ENCODE measurements at places on chromosomes 1 and 21.
A peak's percentile ranks its signal among the peaks of the same experiment; 100 is the strongest.

DNA sequence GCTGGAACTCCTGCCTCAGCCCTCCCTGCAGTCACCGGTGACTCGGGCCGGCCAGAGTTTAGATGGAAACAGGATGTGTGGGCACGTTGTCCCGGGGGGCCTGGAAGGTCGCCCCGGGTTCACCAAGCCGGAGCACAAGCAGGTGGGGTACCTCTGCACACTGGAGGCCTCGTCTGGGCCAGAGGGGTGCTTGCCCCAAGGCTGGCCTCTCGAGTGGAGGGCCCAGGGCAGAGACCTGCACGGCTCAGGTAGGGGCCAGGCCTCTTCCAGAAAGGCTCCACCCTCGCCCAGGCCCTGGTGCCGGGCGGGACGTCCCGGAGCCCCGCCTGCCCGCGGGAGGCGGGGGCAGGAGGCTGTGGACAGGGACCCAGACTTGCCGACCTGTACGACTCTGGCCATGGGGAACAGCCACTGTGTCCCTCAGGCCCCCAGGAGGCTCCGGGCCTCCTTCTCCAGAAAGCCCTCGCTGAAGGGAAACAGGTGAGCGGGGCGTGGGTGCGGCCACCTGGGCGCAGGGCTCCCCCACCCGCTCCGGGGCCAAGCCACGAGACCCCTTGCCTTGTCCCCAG lies at the start of gene PLEKHN1:
Gene PLEKHN1, plus strand, starts transcription at position 348 of the 569 bp plus-strand sequence. Its CDS starts 50 bp downstream, at position 398.
- H3K4me1 ChIP-seq: no peaks in the 10 kb centered on the region
- no peak within 1 kb of the TSS for H3K27ac ChIP-seq
- H3K27me3 ChIP-seq: peaks cover 46% of the 10 kb centered on the region

DNA sequence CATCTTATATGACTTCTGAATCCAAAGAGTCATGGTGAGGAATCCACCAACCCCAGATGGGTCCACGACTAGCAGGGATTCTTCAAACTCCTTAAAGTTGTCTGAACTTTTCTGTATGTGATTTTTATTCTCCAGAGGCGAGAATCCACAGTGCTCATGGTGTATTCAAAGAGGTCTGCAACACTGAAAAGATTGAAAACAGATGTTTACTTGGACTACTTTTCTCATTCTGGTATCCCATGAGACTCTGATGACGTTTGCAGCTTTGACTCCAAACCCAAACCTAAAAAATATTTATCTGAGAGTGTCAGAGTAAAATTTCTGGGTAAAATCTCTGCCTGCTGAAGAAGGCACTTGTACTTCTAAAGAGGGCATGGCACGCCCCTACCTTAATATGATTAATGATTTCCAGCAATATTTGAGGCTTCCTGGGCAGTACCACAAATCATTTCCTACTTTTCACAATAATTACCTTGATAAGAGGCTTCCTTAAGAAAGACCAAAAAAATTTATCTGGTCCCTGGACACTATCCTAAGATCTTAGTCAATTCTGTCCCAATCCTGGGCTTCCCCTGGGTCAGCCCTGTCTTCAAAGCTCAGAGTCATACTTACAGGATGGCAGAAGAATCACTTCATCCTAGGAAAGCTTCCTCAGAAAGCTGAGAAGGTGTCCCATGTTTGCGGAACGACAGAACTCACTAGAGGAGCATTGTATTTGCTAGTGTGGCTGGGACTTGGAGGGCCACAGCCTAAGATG lies 76.5 kb upstream of the MAP10 start:
- no peak overlapping the region for H3K4me3 ChIP-seq
- H3K27me3 ChIP-seq: no peaks in the 10 kb centered on the region
- no peak overlapping the region for H3K27ac ChIP-seq

GRCh38 chr1:54361342-54361741 lies 44.9 kb downstream of the SSBP3 start:
- no peaks in the 10 kb centered on the region for H3K27me3 ChIP-seq
- no peak overlapping the region for H3K4me3 ChIP-seq
- H3K27ac ChIP-seq: no peak overlapping the region
- peaks cover 42% of the 10 kb centered on the region for H3K4me1 ChIP-seq
- H3K36me3 ChIP-seq: peaks cover 87% of the 10 kb centered on the region

GRCh38 chr1:61397935-61398334 lies 315.6 kb downstream of the NFIA start:
- H3K36me3 ChIP-seq: no peaks in the 10 kb centered on the region
- no peak overlapping the region for H3K4me3 ChIP-seq
- H3K4me1 ChIP-seq: peaks cover 7% of the 10 kb centered on the region
- no peaks in the 10 kb centered on the region for H3K27me3 ChIP-seq

GRCh38 chr1:44819608-44820327 lies 11.4 kb downstream of the BTBD19 start:
- H3K36me3 ChIP-seq: no peaks in the 10 kb centered on the region
- H3K4me3 ChIP-seq: peak overlapping the region; percentile 78
- H3K4me1 ChIP-seq: no peaks in the 10 kb centered on the region
- DNase-seq: peak; percentile 97

DNA sequence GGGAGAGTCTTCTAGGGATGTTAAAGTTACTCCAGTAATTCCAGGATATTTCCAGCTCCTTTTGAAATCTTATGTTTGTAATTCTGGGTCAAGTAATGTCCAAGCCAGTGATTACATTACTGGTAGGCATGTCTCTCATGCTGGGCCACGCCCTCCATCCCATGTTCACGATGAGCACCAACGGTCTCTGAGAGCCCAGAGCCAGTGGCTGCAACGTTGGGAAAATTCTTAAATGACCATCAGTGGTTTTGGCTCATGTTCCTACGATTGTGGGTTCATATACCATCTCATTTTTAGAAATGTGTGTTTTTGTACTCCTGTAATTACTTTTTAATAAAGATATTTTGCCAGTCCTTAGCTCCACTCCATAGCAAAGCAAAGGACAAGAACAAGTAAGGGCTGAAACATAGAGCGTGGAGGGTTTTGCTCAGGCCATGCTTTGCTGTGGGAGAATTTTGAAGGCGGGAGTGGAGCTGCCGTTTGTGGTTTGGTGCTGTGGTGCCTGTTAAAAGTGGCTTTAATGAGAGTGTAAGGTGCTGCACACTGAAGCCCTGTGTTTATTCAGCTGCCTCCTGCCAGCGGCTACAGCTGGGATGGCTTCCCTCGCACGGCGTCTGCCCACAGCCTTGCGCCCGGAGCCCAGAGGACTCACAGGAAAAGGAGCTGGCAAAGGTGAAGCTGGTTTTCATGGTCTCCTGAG lies 28.9 kb downstream of the VANGL1 start:
- no peak for DNase-seq
- H3K4me3 ChIP-seq: no peak overlapping the region
- no peak overlapping the region for H3K27ac ChIP-seq
- no peaks in the 10 kb centered on the region for H3K27me3 ChIP-seq

DNA sequence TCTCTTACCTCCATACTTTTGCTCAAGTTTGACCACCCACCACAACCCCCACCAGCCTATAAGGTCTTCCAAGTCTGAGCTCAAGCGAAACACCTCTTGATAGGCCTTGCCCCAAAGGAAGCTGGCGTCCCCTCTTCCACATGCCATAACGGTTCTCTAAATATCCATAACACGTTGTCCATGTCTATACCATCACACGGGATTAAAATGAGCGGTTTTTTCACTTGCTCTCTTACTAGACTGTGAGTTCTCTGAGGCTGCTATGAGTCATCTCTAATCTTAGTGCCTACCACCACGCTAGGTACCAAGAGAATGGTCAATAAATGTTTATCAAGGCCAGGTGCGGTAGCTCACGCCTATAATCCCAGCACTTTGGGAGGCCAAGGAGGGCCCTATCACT lies 41.0 kb downstream of the WASF2 start:
- no peaks in the 10 kb centered on the region for H3K4me1 ChIP-seq
- no peaks in the 10 kb centered on the region for H3K27me3 ChIP-seq
- no peak for DNase-seq
- no peaks in the 10 kb centered on the region for H3K36me3 ChIP-seq

DNA sequence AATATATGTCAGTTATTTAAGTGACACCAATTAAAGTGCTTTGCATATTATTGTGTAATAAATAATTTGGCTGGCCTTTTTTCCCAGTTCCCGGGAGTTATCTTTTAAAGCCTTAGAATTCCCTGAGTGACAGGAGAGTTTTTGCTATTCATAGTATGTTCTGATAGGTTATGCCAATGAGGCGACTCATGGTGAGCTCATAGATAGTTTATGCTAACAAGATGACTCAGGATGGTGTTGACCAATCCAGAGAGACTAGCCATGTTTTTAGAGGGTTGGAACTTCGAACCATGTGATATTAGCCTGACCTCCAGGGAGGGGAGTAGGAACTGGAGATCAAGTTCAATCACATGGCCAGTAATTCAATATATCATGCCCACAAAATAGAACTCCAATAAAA lies 310.8 kb downstream of the USP25 start:
- H3K27me3 ChIP-seq: no peaks in the 10 kb centered on the region
- H3K4me3 ChIP-seq: no peak overlapping the region
- H3K27ac ChIP-seq: no peak overlapping the region
- H3K36me3 ChIP-seq: no peaks in the 10 kb centered on the region

DNA sequence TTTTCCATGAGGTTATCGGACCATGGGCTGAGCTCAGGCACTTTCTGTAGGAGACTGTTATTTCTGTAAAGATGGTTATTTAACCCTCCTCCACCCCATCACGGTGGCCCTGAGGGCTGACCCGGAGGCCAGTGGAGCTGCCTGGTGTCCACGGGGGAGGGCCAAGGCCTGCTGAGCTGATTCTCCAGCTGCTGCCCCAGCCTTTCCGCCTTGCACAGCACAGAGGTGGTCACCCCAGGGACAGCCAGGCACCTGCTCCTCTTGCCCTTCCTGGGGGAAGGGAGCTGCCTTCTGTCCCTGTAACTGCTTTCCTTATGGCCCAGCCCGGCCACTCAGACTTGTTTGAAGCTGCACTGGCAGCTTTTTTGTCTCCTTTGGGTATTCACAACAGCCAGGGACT lies 2.6 kb upstream of the CCDC28B start:
- H3K27me3 ChIP-seq: no peaks in the 10 kb centered on the region
- no peak for DNase-seq
- H3K27ac ChIP-seq: peak overlapping the region; percentile 57
- no peak overlapping the region for H3K4me3 ChIP-seq
- peaks cover 55% of the 10 kb centered on the region for H3K36me3 ChIP-seq

DNA sequence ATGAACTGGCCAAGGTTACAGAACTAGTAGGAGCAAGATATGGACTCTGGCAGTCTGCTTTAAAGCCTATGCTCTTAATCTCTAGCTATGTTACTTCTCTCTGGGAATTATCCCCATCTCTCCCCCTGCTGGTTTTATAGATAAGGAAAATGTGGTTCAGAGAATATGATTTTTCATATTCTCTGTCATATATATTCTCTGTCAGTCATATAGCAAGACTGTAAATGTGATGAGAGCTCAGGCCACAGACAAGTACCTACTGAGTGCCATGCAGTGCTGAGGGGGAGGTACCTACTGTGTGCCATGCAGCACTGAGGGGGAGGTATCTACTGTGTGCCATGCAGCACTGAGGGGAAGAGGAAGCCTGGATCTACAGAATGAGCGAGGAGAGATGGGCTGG lies 220.3 kb upstream of the FGGY start:
- no peak overlapping the region for H3K27ac ChIP-seq
- DNase-seq: no peak
- H3K27me3 ChIP-seq: peaks cover 30% of the 10 kb centered on the region
- H3K4me3 ChIP-seq: no peak overlapping the region
- no peaks in the 10 kb centered on the region for H3K36me3 ChIP-seq

DNA sequence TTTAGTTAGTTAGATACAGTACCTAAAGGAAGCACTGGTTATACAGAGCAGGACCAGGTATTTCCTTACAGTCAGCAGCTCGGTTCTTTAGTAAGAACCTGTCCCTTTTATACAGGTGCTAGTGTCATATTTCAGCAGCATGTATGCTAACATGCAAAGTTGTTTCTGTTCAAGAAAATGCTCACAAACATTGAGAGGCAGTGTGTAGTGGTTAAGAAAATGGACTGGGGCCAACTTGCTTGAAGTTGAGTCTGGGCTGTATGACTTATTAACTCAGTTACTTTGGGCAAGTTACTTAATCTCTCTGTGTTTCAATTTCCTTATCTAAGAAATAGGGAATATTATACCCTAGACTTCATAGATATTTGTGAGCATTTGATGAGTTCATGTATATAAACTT lies 31.1 kb downstream of the AK4 start:
- peaks cover 3% of the 10 kb centered on the region for H3K36me3 ChIP-seq
- H3K27ac ChIP-seq: no peak overlapping the region
- DNase-seq: no peak
- H3K4me3 ChIP-seq: no peak overlapping the region
- peaks cover 9% of the 10 kb centered on the region for H3K4me1 ChIP-seq
- no peaks in the 10 kb centered on the region for H3K27me3 ChIP-seq

GRCh38 chr21:43712268-43712942 lies 6.5 kb upstream of the PDXK start:
- no peaks in the 10 kb centered on the region for H3K27me3 ChIP-seq
- H3K4me1 ChIP-seq: no peaks in the 10 kb centered on the region
- H3K4me3 ChIP-seq: no peak overlapping the region
- no peak overlapping the region for H3K27ac ChIP-seq
- no peaks in the 10 kb centered on the region for H3K36me3 ChIP-seq

- no peaks in the 10 kb centered on the region for H3K36me3 ChIP-seq
- H3K27me3 ChIP-seq: no peaks in the 10 kb centered on the region
- no peak overlapping the region for H3K4me3 ChIP-seq
Measured at GRCh38 chr21:28857752-28858151, 134.9 kb downstream of the LTN1 start.

- H3K27ac ChIP-seq: no peak overlapping the region
- H3K4me3 ChIP-seq: no peak overlapping the region
- DNase-seq: no peak
- peaks cover 3% of the 10 kb centered on the region for H3K27me3 ChIP-seq
- no peaks in the 10 kb centered on the region for H3K36me3 ChIP-seq
Measured at GRCh38 chr1:14298806-14299205, 299.7 kb upstream of the KAZN start.

DNA sequence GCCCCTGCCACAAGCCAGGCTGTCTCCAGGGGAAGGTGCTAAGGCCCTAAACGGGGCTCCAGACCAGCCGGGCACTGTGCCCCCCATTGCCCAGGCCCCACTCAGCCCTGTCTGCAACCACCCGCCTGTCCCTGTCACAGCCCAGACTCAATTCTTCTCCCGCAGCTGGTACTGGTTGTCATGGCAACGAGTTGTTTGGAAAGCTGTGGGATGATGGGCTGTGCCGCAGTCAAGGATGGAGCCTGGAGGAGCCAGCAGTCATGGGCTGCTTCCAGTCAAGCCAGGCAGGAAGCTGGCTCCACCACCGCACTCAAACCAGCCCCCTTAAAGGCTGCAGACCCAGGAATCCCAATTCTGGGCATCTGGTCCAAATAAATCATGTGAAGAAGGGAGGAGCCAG lies 4.2 kb downstream of the SPOCD1 start:
- H3K4me1 ChIP-seq: no peaks in the 10 kb centered on the region
- no peak overlapping the region for H3K4me3 ChIP-seq
- DNase-seq: peak; percentile 82

- H3K4me3 ChIP-seq: no peak overlapping the region
- no peak overlapping the region for H3K27ac ChIP-seq
- peaks cover 17% of the 10 kb centered on the region for H3K27me3 ChIP-seq
- DNase-seq: no peak
Measured at GRCh38 chr1:153431427-153431826, 15.1 kb downstream of the S100A7A start.
